Smooth muscle cell of the umbilical artery (primary cell): ENCODE measurements at places on chromosomes 7 and 10. TPM values are rescaled to one million over a fixed set of nuclear protein-coding genes. Genes with fewer than 3 reads are reported as not detected.

The GRM3 gene
- total RNA-seq, result not detected in 2 replicates

The PRPS1L1 gene
- total RNA-seq, result not detected in 2 replicates

The KIF11 gene
- 2.4 and 16.4 TPM in 2 replicates for total RNA-seq

The GPR26 gene
- not detected in 2 replicates for total RNA-seq

The CCDC126 gene
- total RNA-seq, result 7.8 and 16.3 TPM in 2 replicates

The TEX36 gene
- not detected in 2 replicates for total RNA-seq

The CLRN3 gene
- total RNA-seq, result not detected in 2 replicates

The PHKG1 gene
- under 0.01 and 0.46 TPM in 2 replicates for total RNA-seq

The CALY gene
- 0.23 and 0.30 TPM in 2 replicates for total RNA-seq

The HOXA7 gene
- total RNA-seq, result 1.0 and 1.8 TPM in 2 replicates

The LBX1 gene
- total RNA-seq, result not detected in 2 replicates

The SRRT gene
- total RNA-seq, result 28.2 and 46.3 TPM in 2 replicates

The HPSE2 gene
- not detected in 2 replicates for total RNA-seq

The LHFPL3 gene
- not detected in 2 replicates for total RNA-seq

The OR2A12 gene
- not detected in 2 replicates for total RNA-seq

The CALML5 gene
- not detected in 2 replicates for total RNA-seq

The CADPS2 gene
- 8.6 and 23.5 TPM in 2 replicates for total RNA-seq

The HABP2 gene
- not detected in 2 replicates for total RNA-seq

The GATA3 gene
- total RNA-seq, result not detected in 2 replicates

The H2BK1 gene
- total RNA-seq, result not detected in 2 replicates

The PON3 gene
- total RNA-seq, result not detected in 2 replicates

The WNT16 gene
- 0.30 and 0.42 TPM in 2 replicates for total RNA-seq

The CRPPA gene
- 1.7 and 2.7 TPM in 2 replicates for total RNA-seq

The PRTFDC1 gene
- total RNA-seq, result 6.8 and 11.3 TPM in 2 replicates

The MRC1 gene
- total RNA-seq, result 0.05 TPM in 1 of 2 replicates, not detected in the other

The GHRHR gene
- not detected in 2 replicates for total RNA-seq

The GOLGA7B gene
- total RNA-seq, result not detected in 2 replicates

The PRSS2 gene
- not detected in 2 replicates for total RNA-seq

The KAZALD1 gene
- total RNA-seq, result 3.6 and 5.9 TPM in 2 replicates

The ASL gene
- 37.9 and 38.0 TPM in 2 replicates for total RNA-seq

The CHST12 gene
- 4.5 and 10.8 TPM in 2 replicates for total RNA-seq

The HTR7 gene
- total RNA-seq, result 11.0 and 22.9 TPM in 2 replicates

The TLX1 gene
- total RNA-seq, result not detected in 2 replicates
